NCI-H2107 (cell line): ENCODE measurements at places on chromosomes 1 and 21.

- no peak for DNase-seq
Observed at GRCh38 chr21:35696644-35697043, 363.7 kb downstream of the SETD4 start.

DNA sequence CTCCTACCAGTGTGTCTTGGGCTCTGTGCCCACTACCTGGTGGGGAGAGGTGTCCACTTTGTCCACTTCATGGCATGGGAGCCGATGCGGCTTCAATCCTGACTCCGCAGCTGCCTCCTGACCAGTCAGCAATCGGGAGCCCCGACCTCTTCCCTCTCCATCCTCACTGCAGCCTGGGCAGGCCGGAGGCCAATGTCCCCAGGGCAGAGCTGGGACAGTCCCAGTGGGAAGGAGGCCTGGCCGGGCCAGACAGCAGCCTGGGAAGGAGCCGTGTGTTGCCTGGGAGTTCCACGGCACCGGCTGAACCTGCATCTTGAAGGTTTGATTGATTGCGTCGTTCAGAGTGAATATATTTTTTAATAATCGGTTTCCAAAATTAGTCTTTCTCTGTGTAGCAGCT is 330.9 kb upstream of the VAMP3 start:
- DNase-seq = no peak

- DNase-seq = no peak
Observed at GRCh38 chr1:81414488-81415015, 386.2 kb upstream of the ADGRL2 start.

GRCh38 chr1:165376041-165376810 is 19.7 kb upstream of the LMX1A start:
- peak; percentile 61 for DNase-seq

DNA sequence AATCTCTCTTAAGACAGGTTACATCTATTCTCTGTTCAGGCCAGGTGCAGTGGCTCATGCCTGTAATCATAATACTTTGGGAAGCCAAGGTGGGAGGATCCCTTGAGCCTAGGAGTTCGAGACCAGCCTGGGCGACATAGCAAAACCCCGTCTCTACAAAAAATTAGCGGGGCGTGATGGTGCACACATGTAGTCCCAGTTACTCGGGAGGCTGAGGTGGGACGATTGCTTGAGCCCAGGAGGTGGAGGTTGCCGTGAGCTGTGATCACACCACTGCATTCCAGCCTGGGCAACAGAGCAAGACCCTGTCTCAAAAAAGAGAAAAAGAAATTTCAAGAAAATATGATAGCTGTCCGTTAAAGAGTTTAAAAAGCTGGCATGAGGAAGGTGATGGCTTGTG is 43.0 kb downstream of the UBE4B start:
- no peak for DNase-seq

GRCh38 chr1:232111611-232112010 is 485.0 kb downstream of the DISC1 start:
- DNase-seq = no peak

DNA sequence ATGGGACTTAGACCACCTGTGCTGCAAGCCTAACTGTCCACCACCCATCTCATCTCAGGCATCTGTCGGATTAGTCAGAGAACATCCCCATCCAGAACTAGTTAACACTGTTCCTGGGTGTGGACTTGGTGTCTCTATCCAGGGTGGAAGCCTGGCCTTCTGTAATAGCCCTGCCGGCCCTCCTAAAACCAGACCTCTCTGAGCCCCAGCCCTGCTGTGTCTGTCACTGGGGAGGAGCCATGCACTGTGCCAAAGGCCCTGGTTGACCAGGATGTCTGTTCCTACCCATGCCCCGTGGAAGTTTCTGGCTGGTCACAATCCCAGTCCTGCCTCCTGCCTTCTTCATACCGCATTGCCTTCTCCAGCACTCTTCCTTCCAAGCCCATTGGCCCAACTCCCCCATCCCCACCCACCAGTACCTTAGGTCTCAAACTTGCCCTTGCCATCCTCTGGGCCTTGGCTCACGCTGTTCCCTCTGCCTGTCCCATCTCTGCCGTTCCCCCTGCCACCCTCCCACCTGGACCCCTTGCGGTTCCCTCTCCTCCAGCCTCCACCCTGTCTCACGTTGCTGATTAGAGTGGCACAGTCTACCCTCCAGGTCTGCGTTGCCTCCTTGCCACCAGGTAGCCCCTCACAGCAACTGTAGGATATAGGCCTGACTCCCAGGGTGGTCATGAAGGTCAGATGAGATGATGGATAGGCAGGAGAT is 105.6 kb downstream of the EPHB2 start:
- no peak for DNase-seq

- no peak for DNase-seq
Observed at GRCh38 chr1:3290915-3291314, 163.6 kb upstream of the ARHGEF16 start.

GRCh38 chr21:33775100-33775828 is 133.0 kb downstream of the ITSN1 start:
- DNase-seq = no peak

GRCh38 chr1:71967670-71968069 is 314.7 kb downstream of the NEGR1 start:
- no peak for DNase-seq

- no peak for DNase-seq
Observed at GRCh38 chr1:232765542-232765941, 39.7 kb upstream of the MAP10 start.

- DNase-seq = no peak
Observed at GRCh38 chr1:67342076-67342890, 34.6 kb downstream of the IL12RB2 start.

GRCh38 chr21:31974454-31974985 is 101.7 kb downstream of the HUNK start:
- no peak for DNase-seq
